Nucleus accumbens (tissue), 56 donors: ENCODE measurements at places on chromosomes 3 and 15.
A peak's percentile ranks its signal among the peaks of the same experiment; 100 is the strongest.

GRCh38 chr15:61201322-61201721, 27.8 kb downstream of the RORA start:
- DNase-seq, result no peak

DNA sequence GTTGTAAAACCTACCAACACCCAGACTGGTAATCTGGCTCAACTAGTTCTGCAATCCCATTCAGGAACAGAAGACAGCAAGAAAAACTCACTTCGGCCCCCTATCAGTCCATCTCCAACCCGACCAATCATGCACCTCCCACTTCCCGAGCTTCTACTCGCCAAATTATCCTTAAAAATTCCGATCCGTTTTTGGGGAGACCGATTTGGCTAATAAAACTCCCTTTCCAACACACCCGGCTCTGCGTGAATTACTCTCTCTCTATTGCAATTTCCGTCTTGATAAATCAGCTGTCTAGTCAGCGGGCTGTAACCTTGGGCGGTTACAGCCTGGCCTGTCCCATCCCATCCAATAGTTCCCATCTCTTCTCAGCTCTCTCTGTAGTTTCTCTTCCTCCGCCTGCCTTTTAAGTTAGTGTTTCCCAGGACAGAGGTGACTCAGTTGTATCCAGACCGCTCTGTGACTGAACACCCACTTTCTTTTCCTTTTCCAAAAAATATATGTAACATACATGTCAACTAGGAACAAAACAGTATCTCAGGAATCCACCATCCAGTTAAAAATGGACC, 780 bp upstream of the ACAD9 start:
- DNase-seq, result no peak

DNA sequence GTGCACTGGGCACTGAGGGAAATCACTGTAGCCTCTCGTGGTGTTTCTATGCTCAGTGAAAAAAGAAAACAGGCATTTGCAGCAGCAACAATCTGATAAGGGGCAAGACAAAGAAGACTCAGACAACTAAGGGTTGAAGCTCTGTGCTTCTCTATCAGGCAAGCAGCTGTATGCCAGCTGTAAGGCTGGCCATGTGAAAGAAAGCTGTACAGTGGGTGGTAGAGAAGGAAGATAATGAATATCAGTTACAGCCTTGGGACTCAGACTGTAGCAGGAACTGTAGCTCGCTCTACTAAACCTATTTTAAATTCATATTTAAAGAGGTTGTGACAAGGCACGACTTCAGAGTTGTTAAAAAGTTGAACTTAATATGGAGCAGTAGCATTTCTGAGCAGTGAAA, 76.3 kb downstream of the VGLL3 start:
- DNase-seq, result no peak

GRCh38 chr3:98968824-98969223, 67.3 kb upstream of the DCBLD2 start:
- DNase-seq, result no peak

DNA sequence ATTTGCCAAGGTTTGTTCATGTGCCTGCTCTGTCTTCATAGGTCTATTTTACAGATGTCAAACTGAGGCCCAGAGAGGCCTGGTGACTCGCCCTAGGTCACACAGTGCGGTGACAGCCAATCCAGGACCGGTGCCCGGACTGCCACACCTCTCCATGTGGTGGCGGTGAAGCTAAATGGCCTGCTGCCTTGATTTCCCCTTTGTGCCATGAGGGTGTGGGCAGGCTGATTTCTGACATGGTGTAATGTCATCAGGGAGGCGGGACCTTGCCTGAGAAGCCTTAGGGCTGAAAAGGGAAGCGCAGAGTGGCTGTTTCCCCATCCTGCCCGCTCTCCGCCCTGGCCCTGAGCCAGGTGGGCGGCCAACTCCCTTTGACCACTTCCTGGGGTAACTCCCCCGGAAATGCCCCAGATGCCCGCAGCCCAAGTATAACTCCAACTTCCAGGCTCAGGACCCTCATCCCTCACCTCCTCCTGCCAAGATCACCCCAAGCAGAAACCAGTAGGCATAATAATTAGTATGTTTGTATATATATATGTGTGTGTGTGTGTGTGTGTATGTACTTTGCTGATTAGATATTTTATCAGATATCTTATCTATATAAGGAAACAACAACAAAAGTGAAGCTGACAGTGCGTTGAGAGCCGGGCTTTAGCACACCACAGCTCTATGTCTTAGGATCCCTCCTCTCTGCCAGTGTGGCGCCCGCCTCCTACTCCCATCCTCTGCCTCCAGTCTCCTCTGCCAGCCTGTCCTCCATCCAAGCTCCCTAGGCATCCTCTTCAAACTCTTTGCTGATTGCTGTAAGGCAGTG, 63.9 kb downstream of the IQSEC1 start:
- no peak for DNase-seq

- DNase-seq, result no peak
These were observed 131.7 kb downstream of the TNIK start for GRCh38 chr3:171328419-171329082.

DNA sequence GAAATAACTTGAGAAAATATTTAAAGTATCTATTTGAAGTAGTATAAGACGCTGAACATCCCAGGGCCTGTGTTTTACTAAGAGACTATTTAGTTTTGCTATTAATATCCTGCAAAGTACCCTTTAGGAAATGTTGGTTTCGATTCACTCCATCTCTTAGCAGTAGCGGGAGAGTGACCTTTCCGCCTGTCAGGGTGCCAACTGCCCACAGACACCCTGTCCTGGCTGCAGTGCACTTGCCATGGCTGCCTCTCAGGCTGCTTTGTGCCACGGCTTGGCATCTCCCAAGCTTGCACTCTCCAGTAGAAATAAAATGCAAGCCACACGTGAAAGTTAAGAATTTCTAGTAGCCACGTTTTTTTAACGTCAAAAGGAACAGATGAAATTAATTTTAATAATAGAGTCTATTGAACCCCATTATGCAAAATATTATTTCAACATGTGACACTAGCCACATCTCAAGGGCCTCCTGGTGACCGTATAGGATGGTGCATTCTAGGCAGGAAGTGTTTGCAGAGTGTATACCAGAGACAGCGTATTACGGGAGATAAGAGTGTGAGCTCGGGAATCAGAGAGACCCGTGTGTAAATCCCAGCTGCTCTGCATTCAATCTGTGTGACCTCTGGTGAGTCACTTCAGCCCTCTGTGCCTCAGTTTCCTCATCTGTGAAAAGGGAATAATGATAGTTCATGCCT, 19.8 kb downstream of the ADAMTS9 start:
- DNase-seq, result no peak

GRCh38 chr3:126620738-126621137, 34.2 kb downstream of the TXNRD3 start:
- no peak for DNase-seq

DNA sequence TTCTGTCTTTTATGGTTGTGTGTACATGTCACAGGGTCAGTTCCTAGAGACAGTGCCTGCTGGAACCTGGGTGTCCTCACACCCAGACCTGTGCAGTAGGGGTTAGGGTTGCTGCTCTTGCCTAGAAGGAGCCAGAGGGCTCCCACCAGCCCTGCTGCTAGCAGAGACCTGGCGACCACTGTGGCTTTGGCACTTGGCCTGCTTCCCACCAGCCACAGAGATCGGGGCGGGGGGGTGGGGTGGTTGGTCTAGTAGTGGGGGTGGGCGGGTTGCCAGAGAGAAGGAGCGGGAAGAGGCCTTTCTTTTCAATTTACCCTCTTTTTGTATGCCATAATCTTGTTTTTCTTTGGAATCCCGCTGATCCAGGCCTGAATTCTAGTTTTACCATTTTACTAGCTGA, 29.4 kb downstream of the EEFSEC start:
- DNase-seq, result no peak

DNA sequence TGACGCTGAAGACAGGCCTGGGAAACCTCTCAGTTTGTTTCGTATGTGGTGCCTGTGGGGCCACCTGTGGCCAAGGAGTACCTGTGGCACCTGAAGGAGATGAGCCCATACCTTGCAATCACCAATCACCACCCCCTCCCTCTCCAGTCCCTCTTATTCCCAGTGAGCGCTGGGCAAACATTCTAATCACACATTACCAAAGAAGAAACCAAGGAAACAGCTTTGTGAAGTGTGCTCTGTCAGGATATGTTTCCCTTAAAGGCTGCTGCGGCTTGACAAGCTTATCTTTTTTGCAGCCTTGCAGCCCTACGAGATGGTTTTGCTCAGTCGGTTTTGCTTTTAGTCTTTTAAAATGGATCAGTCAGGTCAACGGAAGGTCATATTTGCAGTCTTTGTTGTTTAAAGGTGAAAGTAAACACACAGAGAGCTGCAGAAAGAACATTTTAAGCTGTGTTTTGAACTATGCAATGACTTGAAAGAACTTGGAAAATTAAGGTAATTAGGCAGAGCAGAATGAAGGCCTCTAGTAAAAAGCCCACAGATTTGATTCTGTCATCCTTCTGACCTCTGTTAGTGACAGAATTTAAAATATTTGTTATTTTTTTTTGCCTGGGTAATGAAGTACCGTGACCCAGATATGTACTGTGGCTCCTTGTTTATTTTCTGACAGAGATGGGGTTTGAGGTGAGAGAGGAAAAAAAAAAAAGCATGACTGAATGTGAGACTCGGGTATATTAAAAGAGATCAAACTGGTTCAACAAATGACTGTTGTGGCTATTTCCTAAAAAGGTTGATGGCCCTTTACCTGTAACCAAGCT, 461.4 kb downstream of the NSUN3 start:
- no peak for DNase-seq

- no peak for DNase-seq
These were observed 10.7 kb downstream of the ZXDC start for GRCh38 chr3:126464997-126465396.

GRCh38 chr3:66498687-66499621, 1.9 kb downstream of the LRIG1 start:
- DNase-seq, result peak; percentile 36

- DNase-seq, result no peak
These were observed 34.0 kb downstream of the ACSBG1 start for GRCh38 chr15:78200276-78200930.

DNA sequence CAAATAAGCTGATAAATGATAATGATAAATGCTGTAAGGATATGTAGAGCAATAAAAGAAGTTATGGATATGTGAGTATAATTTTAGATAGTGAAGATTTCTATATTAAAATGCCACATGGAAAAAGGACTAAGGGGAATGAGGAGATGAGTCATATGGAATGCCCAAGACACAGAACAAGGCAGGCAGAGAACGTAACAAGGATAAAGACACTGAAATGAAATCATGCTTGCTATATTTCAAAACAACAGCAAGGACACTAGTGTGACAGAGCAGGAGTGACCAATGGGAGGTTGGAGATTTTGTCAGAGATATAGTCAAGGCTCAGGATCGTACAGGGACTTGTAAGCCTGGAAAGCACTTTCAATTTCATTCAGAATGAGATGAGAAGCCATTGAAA, 621.5 kb upstream of the SEMA6D start:
- no peak for DNase-seq

- no peak for DNase-seq
These were observed 7.9 kb upstream of the GBE1 start for GRCh38 chr3:81769299-81769698.
